ENCODE measurements at places on chromosomes 16 and 17.

GRCh38 chr16:53506254-53506653 lies 3.2 kb upstream of the AKTIP start:
- peak; percentile 19 for DNase-seq

DNA sequence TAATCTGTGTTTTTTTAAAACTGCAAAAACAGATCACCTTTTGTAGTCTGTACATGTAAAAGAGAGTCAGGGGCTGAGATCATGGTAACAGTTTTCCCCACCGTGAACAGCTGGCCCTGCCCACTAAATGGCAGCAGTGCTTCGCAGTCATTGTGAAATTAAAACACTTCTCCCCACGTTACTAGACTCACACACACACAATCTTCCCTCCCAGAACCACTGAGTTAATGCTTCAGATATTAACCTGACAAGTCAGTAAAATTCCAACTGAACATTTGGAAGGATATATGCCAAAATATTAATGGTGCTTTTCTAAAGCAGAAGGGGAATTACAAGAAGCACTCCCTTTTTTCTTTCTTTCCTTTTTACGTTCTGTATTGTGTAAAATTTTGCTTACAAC lies 1.2 kb upstream of the CD300LG start:
- no peak for DNase-seq

DNA sequence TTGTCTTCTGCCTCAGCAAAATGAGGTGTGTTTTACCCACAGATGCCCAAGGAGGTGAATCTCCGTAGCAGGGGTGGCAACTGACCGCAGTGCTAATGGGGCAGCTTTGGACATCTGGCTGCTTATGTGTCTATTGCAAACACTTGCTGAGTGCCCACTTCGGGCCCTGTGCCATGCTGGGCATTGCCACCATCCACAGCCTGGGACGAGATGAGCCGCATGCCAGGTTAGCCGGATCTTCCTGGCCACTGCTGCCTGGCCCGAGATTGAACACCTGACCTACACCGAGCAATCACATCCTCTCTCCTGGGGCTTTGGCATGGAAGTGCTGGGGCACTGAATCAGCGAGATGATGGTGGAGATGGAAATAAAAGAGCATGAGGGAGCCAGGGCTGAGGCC lies 238.7 kb downstream of the GSG1L start:
- DNase-seq: no peak

- no peak for DNase-seq
These were observed 10.1 kb downstream of the RIPOR1 start for GRCh38 chr16:67538666-67539101.

DNA sequence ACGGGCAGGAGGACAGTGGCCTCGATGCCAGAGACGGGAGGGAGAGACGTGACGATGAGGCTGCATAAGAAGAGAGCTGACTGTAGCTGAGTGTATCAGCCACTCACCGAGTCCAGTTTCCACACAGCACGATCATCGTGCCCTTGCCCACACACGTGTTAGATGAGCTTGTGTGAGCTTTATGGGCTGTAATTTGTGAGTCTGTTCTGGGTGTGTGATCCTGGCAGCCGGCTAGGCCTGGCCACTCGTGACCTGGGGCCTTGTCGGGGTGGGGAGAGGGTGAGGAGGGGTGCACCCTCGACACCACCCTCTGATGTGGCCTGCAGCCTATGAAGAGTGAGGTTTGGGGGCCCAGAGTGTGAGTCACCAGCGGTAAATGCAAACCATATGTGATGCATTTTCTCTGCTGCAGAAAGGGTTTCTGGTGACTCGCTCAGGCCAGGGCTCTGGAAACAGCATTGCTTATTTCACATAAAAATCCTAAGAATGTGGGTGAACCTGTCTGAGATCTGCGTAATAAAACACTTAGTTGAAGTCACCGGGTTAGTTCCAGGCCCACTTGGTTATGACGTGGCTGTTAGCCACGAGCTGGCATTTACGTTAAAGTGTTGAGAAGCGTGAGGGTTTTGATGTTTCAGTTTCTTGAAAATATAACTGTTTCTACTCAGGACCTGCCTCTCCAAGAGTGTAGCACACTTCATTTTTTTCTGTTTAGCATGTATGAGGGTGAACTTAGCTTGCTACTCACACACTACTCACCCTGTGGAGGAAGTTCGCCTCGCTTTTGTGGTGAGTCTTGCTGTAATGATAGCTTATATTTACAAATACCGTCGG lies 4.2 kb downstream of the METRNL start:
- peak; percentile 84 for DNase-seq

Measured in activated CD8-positive, alpha-beta memory T cell treated with anti-CD3 and anti-CD28 coated beads for 24 hours (primary cell).